ENCODE measurements at places on chromosomes 16 and 17.
A peak's percentile ranks its signal among the peaks of the same experiment; 100 is the strongest.

DNA sequence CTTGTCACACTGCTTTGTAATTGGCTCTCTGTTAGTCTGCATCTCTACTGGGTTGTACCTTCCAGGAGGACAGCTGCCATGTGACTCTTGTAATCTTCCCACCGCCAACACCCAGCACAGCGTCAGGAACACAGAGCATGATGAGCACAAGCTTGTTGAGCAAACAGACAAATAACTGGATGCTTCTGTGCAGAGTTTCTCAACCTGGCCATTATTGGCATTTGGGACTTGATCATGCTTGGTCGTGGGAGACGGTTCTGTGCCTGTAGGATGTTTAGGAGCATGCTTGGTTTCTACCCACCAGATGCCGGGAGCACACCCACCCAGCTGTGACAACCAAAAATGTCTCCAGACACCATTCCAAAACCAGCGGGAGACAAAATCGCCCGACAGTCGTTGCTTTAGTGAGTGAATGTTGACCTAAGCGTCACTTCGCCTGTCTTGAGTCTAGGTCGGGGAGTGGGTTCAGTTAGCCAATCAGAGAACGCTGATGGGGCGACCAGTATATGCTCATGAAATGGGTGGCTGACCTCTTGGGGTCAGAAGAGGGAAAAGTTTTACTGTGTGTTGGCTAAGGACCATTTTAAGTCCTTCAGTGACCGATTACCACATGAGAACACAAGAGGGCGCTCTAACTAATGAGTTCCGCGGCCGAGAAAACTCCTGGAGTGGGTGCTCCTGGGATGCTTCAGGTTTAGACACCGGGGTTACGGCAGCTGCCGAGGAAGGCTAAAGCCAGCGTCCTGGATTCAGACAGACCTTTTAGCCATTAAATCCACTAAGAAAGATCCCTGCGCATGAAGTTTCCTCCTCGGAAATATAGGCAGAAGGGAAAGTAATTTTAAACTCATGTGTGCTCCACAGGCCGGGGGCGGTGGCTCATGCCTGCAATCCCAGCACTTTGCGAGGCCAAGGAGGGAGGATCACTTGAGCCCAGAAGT is 57.8 kb upstream of the TEX2 start:
- peak; percentile 61 for DNase-seq

DNA sequence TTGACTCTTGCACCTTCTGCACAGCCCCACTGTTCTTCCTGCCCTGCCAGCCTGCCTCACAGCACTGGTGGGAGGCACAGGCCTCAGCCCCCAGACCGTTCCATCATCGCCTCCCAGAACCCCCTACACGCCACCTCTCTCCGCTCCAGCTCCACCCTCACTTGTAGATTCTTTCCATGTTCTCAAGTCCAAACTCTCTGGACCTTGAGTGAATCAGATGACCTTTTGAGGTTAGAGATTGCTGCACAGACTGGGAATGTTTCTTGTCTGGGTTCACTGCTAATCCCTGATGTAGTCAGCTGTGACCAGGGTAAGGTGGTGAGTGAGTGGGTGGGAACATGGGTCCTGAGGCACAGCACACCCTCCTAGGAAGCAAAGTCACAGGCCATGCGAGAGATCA is 272.4 kb downstream of the IRF8 start:
- no peak for DNase-seq

DNA sequence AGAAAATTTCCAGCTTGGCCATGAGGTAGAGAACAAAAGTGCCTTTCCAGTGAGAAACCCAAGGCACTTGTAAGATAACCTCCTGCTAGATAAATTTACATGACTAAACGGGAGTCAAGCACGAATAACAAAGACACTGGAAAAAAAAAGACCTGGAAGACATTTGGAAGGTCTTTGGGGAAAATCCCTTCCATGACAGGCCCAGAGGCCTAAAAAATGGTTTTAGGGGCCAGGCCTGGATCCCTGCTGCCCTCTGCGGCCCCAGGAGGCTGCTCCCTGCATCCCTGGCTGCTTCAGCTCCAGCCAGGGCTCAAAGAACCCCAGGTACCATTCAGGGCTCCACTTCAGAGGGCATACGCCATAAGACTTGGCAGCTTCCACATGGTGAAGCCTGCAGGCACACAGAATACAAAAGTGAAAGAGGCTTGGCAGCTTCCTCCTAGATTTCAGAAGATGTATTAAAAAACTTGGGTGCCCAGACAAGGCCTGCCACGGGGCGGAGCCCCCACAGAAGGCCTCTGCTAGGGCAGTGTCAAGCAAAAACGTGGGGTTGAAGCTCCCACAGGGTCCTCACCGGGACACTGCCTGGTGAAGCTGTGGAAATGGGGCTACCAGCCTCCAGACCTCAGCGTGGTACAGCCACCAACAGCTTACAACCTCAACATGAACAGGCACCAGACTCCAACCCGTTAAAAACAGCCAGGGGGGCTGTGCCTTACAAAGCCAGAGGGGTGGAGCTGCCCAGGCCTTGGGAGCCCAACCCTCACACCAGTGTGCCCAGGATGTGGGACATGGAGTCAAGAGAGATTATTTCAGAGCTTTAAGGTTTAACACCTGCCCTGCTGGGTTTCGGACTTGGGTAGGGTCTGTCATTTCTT is 77.1 kb downstream of the SDK2 start:
- DNase-seq = peak; percentile 20

DNA sequence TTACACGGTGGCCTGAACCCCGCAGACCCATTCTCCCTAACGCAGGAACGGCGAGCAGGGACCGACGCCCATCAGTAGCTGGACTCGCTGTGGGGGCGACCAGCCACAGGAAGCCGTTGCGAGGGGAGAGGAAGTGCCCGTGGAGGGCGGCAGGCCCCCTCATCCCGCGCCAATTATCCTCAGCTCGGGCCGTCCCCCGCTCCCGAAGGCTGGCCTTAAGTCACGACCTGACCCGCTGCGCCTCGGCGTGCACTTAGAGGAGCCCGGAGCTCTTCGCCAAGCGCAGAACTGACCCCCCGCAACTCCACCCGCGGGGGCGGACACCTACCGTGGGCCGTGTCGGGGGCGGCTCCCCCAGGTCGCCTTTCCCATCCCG is 401 bp downstream of the ARL16 start:
- no peak for DNase-seq

DNA sequence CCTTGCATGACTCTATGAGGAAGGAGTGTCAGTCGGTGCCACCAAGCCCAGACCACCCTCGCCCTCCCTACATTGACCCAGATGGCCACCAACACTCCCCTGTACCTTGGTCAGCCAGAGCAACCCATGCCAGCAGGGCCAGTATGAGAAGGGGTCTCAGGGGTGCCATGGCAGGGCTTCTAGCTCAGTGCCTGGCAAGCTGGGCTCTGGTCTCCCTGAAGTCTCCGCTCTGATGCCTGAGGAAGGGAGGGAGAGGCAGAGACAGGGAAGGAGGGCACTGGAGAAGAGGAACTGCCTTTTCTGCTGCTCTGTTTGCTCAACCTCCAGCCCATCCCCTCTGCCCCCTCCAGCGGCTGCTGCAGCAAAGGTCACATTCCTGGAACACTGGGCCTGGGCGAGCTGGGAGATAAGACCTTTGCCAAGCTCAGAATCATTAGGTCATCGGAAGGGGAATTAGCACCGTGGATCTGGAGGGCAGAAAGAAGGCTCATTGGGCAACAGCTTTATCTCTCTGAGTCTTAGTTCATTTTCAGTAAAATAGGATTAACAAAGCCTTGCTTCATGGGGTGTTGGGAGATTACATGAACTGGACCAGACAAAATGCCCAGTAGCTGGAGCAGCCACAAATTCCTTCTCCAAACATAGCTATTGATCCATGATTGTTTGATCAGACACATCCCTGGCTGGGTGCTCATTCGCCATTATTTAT is at the start of gene VTN:
Gene VTN (minus strand): TSS at position 273 of the 709 bp plus-strand sequence. CDS start 104 bp downstream, at position 169.
- peak; percentile 61 for DNase-seq

- no peak for DNase-seq
Observed at GRCh38 chr17:12603566-12603965, 62.1 kb upstream of the MYOCD start.

DNA sequence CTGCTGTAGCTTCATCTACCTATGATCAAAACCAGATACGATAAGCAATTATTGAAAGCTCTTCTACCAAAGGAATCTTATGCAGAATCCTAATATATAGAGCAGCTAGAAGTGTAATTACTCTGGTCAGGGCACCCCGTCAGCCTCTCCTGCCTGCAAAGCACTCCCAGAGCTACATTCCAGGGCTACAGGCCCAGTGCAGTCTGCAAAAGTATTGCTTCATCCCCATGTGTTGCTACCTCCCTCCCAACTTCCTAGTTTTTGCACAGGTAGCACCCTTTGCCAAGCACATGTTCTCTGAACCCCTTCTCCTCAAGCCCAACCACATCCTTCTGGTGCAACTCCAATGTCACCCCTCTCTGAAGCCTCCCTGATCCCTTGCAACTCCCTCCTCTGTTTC is 7.0 kb downstream of the CES5A start:
- no peak for DNase-seq

DNA sequence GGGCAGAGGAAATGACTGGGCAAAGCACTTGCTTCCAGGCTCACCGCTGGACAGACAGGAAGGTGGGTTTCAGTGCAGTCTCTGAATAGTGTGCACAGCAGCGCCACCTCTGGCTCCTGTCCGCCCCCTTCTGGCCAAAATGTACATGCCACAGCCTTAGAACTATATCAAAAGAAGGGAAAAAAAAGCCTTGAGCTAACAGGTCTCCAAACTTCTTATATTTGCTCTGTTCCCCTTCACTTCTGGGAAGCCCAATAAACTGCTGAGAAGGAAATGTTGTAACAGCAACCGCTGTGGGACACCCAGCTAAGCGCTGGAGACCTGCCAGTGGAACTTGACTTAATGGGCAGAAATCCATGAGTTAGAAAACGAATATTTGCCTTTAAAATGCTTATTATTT is 17.5 kb downstream of the COG7 start:
- peak; percentile 62 for DNase-seq

DNA sequence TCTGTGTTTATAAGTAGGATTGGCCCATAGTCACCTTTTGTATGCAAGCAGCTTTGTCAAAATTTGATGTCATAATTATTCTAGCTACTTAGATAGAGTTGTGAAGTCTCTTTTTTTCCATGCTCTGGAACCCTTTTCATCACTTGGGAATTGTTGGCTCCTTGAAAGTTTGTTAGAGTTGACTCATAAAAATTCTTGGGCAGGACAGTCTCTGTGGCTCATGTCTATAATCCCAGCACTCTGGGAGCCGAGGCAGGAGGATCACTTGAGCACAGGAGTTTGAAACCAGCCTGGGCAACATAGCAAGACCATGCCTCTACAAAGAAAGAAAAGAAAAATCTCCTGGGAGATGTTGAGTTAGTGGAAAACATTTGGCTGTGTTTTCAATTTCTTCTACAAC is 45.7 kb upstream of the MRC2 start:
- no peak for DNase-seq

GRCh38 chr16:1713331-1713730 is 7.3 kb downstream of the MAPK8IP3 start:
- no peak for DNase-seq

DNA sequence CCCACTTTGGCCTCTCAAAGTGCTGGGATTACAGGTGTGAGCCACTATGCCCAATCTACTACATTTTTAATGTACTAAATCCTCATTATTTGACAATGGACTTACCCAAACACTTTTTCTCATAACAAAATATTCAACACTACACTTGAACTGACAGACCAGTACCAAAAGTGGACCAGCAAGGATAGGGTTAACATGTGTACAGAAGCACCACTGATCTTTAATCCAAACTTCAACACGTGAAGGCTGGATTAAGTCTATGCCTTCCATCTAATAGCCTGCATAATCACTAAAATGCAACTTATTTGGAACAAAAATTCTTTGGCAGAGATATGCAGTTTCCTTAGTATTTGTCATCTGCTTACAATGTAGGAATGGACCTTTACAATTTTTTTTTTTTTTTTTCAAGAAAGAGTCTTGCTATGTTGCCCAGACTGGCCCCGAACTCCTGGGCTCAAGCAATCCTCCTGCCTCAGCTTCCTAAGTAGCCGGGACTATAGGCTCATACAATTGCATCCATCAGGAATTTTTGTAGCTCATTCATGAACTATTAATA is 60.0 kb upstream of the BCAR1 start:
- no peak for DNase-seq

- no peak for DNase-seq
Observed at GRCh38 chr17:2594722-2595599, 1.5 kb downstream of the PAFAH1B1 start.

- DNase-seq = no peak
Observed at GRCh38 chr17:47882247-47882646, 13.8 kb upstream of the SP2 start.

- no peak for DNase-seq
Observed at GRCh38 chr16:65531475-65531874, 409.6 kb upstream of the CDH11 start.

DNA sequence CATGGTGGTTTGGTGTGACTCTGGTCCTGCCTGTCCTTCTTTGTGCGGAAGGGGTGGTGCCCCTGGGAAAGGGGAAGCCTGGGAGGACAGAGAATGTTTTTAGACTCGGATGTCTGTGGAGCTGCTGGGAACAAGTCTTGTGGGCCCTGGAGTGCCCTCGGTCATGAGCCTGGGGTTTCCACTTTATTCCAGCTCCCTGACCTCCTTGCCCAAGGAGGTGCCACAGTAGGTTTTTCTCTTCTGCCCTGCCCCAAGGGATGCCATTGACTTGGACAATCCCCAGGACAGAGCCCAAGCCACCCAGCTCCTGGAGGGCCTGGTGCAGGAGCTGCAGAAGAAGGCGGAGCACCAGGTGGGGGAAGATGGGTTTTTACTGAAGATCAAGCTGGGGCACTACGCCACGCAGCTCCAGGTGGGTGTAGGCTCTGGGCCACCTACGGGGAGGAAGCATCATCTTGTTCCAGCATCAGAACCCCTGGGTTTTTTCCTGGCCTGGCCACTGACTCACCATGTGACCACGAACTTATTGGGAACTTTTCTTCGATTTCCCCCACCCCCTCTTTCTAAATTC is 1.4 kb downstream of the STAT5A start:
- no peak for DNase-seq

DNA sequence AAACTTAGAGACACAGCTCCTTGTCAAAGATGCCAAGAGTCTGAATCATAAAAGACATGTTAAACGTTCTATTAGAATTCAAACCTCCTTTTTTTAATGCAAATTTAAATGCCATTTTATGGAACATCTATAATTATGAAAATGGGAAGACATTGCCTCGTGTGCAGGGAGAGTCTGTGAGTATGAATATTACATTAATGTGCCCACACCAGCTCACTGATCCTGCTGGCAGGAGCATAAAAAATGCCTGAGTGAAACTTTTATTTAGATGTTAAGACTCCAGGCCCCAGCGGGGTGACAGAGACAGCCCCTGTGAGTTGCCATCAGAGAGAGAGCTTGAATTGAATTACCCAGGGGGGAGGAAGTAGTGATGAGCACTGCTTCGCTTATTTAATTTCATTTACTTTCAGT is 84.8 kb downstream of the SNX11 start:
- DNase-seq = no peak

DNA sequence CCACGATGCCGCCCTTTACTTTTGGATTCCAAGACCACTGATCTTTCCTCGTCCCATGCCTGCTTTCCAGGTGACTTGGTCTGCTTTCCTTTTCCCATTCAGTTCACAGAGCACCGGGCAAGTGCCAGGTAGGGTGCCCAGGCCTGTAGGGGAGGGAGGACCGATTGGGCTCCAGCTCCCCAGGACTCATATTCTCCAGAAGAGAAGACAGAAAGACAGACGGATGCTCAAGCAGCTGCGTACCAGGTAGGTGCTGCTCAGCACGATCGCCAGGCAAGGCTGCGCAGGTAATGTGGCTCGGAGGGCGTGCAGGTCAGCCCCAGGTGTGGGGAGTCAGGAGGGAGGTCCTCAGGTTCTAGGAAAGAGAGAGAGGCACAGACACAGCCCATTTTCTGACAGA is 67.5 kb upstream of the ZNF423 start:
- DNase-seq = no peak
